NCI-H1436 treated with DMSO at 0.1 percent for 48 hours (cell line): ENCODE measurements at places on chromosomes 7 and 10.

DNA sequence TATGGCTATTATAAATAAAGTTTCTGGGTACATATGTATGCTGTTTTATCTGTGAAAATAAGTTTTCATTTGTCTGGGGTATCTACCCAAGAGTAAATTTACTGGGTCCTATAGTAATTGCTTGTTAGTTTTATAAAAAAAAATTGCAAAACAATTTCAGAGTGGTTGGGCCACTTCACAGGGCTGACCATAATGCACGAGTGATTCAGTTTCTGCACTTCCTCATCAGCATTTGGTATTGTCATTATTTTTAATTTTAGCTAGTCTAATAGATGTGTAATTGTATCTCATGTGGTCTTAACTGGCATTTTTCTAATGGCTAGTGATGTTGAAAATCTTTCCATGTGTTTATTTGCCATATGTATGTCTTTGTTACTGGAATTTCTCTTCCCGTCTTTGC, 452.4 kb upstream of the AKR1E2 start:
- DNase-seq = no peak

DNA sequence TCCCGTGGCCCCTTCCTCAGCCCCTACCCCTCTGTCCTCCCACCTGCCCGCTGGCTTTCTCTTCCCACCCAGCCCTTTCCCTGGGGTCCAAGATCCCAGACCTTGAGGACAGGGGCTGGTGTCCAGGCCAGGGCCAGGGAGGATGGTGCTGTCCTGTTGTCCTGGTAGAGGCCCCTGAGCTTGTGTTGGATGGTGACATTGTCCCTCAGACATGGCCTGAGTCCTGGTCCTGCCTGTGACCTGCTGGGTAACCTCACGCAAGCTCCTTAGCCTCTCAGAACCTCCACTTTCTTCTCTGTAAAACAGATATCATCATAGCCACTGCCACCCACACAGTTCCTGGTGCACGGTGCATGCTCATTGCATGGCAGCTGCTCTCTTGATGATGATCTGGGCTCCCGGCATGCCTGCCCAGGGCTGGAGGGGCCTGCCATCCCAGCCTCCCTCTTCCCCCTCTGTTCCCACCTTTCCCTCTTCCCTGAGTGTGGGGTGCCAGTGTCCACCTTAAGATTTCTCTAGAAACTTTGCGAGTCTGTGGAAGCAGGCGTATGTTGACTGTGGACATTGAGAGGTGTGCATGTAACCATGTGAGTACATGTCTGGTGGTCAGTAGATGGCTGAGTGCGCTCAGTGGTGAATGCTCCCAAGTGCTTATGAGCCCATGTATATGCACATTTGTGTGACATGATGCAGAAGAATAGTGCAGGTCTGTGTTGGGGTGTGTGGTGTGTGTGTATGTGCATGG, 60.4 kb downstream of the NEURL1 start:
- DNase-seq = no peak

GRCh38 chr7:139682136-139683013, 95.4 kb downstream of the HIPK2 start:
- no peak for DNase-seq

- DNase-seq = no peak
These were observed 21.5 kb upstream of the TARP start for GRCh38 chr7:38294926-38295325.

- no peak for DNase-seq
These were observed 58.6 kb downstream of the PROSER2 start for GRCh38 chr10:11881477-11882417.

- no peak for DNase-seq
These were observed 7.5 kb downstream of the GRB10 start for GRCh38 chr7:50775231-50775630.

- DNase-seq = no peak
These were observed 129.2 kb downstream of the ADCY1 start for GRCh38 chr7:45703373-45703821.

- no peak for DNase-seq
These were observed 999 bp downstream of the TLX1 start for GRCh38 chr10:101131962-101132635.

DNA sequence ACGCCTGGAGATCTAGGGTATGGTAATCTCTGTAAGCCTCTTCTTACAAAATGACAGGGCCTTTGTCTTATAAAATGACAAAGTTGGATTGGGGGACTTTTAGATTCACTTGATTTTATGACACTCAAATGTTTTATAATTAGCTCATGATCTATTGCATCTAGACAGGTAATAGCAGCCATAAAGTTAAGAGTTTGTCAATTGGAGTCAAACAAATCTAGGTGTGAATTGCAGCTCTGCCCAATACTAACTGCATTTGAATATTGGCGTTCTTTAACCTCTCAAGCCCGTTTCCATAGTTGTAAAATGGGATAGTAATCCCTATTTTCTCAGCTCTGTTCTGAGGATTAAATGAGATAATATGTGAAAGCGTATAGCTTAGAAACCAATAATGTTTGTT, 14.1 kb upstream of the MRC1 start:
- no peak for DNase-seq

GRCh38 chr10:51707392-51707791, 8.0 kb upstream of the CSTF2T start:
- no peak for DNase-seq

DNA sequence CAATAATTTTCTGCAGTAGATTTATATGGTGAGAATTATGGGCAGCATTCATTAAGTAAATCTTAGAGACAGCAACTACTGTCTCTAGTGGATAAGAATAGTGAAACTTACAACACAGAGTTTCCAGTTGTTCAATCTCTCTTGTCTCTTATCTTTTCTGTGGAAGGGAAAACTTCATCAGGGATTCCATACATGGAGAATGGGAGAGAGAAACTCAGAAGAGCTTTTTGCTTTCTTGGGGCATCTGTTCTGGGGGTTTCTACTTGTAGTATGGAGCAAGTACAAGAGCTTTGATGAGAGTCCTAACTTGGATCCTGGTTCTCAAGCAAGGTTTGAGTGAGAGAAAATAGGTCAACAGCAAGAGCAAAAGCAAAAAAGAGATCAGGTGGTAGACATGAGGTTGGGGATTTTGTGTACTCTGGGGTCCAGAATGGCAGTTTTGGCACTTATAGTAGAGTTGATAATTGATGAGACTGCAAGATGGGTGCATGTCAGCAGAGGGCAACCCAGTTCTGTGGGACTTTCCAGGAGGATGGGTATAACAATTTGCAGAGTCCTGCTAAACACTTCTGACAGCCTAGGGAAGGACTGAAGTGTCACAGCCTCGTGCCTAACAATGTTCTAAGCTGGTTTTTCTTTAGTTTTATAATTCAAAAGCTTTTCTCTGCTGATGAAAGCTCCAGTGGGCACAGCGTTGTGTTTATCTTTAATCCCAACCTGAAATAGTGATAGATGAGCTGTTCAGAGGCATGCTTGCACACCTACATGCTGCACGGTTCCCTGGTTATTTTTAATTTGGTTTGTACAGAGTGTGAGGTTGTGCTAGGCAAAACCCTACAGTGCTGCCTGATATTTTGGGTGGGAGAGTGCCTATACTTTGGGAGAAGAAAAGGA, 32.0 kb upstream of the STRIP2 start:
- DNase-seq = no peak
